ENCODE measurements at places on chromosomes 13 and 19. TPM values are rescaled to one million over a fixed set of nuclear protein-coding genes. Genes with fewer than 3 reads are reported as not detected.

The KLK13 gene
- not detected for total RNA-seq

The ZIC2 gene
- total RNA-seq, result 5.4 TPM

The CTXN1 gene
- 16.9 TPM for total RNA-seq

The LGALS14 gene
- not detected for total RNA-seq

The IFNL1 gene
- total RNA-seq, result not detected

The PRTN3 gene
- total RNA-seq, result 0.24 TPM

The BRSK1 gene
- 3.1 TPM for total RNA-seq

The CALR3 gene
- total RNA-seq, result not detected

The FCHO1 gene
- total RNA-seq, result 14.9 TPM

The TMEM238 gene
- 4.0 TPM for total RNA-seq

The FREM2 gene
- total RNA-seq, result not detected

The CLEC17A gene
- not detected for total RNA-seq

The ZNF681 gene
- total RNA-seq, result not detected

The ZNF560 gene
- total RNA-seq, result not detected

Measured in A549 treated with dexamethasone at 1 μM for 4 hours (cell line).